ENCODE measurements at places on chromosomes 6 and 20. TPM values are rescaled to one million over a fixed set of nuclear protein-coding genes. Genes with fewer than 3 reads are reported as not detected.

DNA sequence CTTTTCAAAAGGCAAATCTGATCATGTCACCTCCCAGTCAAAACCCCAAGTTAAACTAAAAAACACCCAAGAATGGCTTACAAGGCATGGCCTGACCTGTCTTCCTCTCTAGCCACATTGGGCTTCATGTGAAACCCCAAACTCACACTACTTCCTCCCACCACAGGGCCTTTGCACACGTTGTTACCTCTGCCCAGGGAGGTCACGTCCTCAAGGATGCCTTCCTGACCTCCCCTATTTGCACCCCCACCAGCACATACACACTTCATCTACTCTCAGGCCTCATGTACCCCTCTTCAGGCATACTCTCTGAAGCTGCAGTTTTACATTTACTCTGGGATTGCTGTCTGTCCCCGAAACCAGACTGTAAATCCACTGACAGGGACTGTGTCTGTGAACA lies 6.1 kb downstream of the EZR start:
- no peak for DNase-seq
- H3K36me3 ChIP-seq: peaks cover 27% of the 10 kb centered on the region
- peak overlapping the region; percentile 97 for H3K27ac ChIP-seq
- H3K4me1 ChIP-seq: peaks cover 82% of the 10 kb centered on the region
- H3K4me3 ChIP-seq: peak overlapping the region; percentile 82

FERMT1 gene
- total RNA-seq: 1.4 TPM

GRCh38 chr6:146937316-146937715 lies 266.9 kb upstream of the STXBP5 start:
- H3K36me3 ChIP-seq: no peaks in the 10 kb centered on the region
- H3K4me1 ChIP-seq: no peaks in the 10 kb centered on the region
- DNase-seq: no peak
- H3K4me3 ChIP-seq: no peak overlapping the region
- no peaks in the 10 kb centered on the region for H3K27me3 ChIP-seq
- H3K27ac ChIP-seq: no peak overlapping the region

DNA sequence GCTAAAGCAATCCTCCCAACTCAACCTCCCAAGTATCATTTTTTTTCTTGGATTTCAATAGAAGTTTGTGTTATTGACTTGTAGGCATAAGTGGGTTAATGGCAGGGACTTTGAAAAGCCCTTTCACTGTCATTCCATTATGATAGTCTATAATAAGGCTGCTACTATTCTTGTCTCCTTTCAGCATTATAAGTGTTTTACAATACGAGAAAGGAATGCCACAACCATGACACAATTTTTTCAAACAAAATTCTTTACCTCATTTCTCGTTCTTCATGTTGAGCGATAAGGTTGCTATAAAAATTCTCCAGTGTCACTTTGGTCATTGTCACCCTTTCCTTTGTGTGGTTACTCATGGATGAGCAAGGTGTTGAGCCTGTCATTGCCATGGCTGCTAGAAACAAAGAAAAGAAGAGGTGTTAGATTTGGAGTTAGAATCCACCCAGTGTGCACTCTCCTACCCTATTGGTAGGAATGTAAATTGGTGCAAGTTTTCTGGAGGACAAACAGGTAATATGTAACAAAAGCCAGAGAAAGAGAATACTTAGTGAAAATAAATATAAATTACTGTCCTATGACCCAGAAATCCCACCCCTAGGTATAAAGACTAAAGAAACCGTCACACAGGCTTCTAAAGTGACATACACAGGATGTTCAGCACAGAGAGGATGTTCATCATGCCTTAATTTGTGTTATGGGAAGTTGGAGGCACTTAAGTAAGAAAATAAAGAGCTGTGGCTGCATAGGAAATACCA lies 7.3 kb downstream of the STK38 start:
- H3K27ac ChIP-seq: no peak overlapping the region
- no peak overlapping the region for H3K4me3 ChIP-seq
- peaks cover 64% of the 10 kb centered on the region for H3K36me3 ChIP-seq
- peaks cover 33% of the 10 kb centered on the region for H3K4me1 ChIP-seq

DNA sequence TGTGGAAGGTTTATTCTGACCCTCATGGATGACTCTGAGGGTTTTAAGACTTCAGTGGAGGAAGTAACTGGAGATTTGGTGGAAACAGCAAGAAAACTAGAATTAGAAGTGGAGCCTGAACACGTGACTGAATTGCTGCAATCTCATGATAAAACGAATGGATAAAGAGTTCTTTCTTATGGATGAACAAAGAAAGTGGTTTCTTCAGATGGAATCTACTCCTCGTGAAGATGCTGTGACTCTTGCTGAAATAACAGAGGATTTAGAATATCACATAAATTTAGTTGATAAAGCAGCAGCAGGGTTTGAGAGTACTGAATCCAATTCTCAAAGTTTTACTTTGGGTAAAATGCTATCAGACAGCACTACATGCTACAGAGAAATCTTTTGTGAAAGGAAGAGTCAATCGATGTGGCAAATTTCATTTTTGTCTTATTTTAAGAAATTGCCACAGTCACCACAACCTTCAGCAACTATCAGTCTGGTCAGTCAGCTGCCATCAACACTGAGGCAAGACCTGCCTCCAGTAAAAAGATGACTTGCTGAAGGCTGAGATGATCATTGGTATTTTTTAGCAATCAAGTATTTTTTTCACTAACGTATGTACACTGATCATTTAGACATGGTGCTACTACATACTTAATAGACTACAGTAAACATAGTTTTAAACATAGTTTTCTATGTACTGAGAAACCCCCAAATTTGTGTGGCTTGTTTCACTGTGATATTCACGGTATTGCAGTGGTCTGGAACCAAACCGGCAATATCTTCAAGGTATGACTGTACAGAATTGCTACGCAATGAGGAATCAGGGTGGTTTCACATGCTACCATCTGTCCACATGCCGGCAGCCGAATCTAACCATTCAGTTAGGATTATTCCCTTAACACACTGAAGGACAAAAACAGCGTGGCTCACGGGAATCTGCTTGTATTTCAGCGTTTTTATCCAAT lies 149.0 kb downstream of the MYB start:
- no peak overlapping the region for H3K4me3 ChIP-seq
- no peaks in the 10 kb centered on the region for H3K4me1 ChIP-seq
- H3K27me3 ChIP-seq: no peaks in the 10 kb centered on the region
- DNase-seq: no peak
- no peaks in the 10 kb centered on the region for H3K36me3 ChIP-seq

COL19A1 gene
- not detected for total RNA-seq
